Amygdala (tissue), 56 donors: ENCODE measurements at places on chromosomes 12 and 14.
A peak's percentile ranks its signal among the peaks of the same experiment; 100 is the strongest.

DNA sequence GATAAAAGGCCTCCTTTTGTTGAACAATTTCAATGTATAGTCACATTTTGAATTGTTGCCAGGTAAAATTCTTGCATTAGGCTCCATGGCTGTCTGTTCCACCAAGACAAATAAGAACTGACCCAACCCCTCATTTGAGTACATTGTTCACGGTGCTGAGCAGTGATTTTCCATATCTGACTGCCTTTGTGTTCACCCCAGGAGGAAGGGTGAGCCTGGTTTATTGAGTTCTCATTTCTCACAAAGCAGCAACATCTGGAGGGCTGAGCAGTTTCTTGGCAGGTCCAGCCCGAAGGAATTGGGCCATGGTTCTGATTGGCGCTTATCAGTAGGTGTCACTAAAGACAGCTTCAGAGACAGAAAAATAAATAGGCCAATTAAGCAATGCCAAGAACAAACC lies 149.1 kb downstream of the BMP4 start:
- no peak for DNase-seq

DNA sequence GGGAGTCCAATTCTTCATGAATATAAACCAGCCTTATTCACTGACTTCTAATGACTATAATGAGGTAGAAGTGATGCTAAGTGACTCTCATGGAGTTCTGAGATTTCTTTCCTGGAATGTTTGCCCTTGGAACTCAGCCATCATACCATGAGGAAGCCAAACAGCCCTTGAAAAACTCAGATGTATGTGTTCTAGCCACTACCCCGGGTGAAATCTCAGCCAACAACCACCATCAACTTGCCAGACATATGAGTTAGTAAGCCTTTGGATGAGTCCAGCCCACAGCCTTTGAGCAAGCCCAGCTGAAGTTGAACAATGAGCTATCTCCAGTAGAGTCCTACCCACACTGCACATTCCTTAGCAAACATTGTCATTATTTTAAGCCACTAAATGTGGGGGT lies 149.5 kb downstream of the SLC6A15 start:
- DNase-seq = no peak

GRCh38 chr14:74669846-74670245 lies 43.0 kb downstream of the AREL1 start:
- DNase-seq = no peak

- no peak for DNase-seq
Observed at GRCh38 chr14:74826574-74826973, 49.4 kb downstream of the PROX2 start.

- DNase-seq = no peak
Observed at GRCh38 chr12:71558445-71558844, 105.2 kb downstream of the ZFC3H1 start.

- DNase-seq = peak; percentile 85
Observed at GRCh38 chr12:26126340-26127284, 1.8 kb upstream of the BHLHE41 start.

DNA sequence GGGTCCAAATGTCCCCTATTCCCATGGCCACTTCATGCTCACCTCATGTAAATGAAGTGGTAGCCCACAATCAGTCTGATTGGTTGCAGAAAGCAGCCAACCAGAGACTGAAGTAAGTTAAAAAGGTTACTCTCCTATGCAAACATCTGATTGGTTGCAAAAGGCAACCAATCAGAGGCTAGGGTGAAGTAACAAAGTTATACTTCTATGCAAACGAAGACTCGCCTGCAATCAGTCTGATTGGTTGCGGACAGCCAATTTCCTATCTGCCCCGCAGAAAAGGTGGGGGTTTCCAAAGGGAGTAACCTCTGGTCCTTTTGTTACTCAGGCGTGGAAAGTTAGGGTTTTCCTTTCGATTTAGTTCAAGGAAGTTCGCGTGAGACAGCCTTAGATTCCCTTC lies 208.1 kb upstream of the NEDD1 start:
- DNase-seq = no peak

DNA sequence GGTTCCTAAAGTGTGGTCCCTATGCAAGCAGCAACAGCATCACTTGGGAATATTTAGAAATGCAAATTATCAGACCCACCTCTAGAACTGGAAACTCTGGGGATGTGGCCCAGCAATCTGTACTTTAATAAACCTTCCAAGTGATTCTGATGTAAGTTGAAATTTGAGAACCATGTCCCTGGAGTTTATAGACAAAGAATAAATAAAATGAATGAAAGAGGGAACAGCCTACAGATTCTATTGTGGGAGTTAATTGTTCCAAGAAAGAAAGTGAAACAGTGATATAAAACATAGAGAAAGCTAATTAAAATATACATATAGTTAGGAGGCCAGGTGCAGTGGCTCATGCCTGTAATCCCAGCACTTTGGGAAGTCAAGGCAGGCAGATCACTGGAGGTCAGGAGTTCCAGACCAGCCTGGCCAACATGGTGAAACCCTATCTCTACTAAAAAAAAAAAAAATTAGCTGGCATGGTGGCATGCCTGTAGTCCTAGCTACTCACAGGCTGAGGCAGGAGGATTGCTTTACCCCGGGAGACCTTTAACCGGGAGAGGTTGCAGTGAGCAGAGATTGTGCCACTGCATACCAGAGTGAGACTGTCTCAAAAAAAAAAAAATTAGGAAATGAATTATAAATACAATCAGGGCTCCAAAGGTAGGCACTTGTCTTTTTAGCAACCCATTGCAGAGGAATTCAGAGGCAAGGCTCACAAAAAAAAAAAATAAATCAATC lies 507.5 kb downstream of the NAV3 start:
- no peak for DNase-seq

- DNase-seq = no peak
Observed at GRCh38 chr14:62687818-62688217, 357.4 kb downstream of the KCNH5 start.

DNA sequence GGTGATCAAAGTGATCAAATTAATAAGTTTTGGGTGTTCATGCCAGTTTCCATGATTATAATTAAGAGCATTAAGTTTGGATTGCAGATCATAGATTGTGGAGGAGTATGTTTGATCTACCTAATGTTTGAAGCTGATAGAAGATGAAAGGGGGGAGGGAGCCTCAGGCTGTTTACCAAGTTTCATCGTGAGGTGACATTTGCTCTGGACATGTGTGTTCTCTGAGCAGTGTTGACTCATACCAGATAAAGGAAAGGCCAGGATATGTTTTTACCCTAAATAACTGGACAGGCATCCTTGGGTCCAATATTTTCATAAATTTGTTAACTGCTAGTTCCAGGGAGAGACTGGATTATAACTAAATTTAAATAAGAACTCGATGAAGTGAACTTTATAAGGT lies 3.5 kb upstream of the SEL1L start:
- DNase-seq = no peak

- no peak for DNase-seq
Observed at GRCh38 chr12:132580701-132581292, 29.6 kb downstream of the LRCOL1 start.

GRCh38 chr12:68595241-68595640 lies 15.5 kb upstream of the RAP1B start:
- no peak for DNase-seq

GRCh38 chr12:68932128-68932960 lies 627 bp downstream of the CPM start:
- no peak for DNase-seq

GRCh38 chr12:13628067-13628466 lies 353.3 kb downstream of the GRIN2B start:
- DNase-seq = no peak

- DNase-seq = peak; percentile 29
Observed at GRCh38 chr14:69055999-69056788, 77.1 kb upstream of the ACTN1 start.
